ENCODE measurements at places on chromosomes 11 and 22. TPM values are rescaled to one million over a fixed set of nuclear protein-coding genes. Genes with fewer than 3 reads are reported as not detected.
A peak's percentile ranks its signal among the peaks of the same experiment; 100 is the strongest.

The MMP10 gene
- not detected for total RNA-seq

The CST6 gene
- not detected for total RNA-seq

The SLC37A2 gene
- total RNA-seq = 1.3 TPM

The BLID gene
- total RNA-seq = 8.0 TPM

The NAALAD2 gene
- 7.2 TPM for total RNA-seq

The SYT13 gene
- 0.30 TPM for total RNA-seq

The TMEM45B gene
- not detected for total RNA-seq

The SC5D gene
- 25.7 TPM for total RNA-seq

DNA sequence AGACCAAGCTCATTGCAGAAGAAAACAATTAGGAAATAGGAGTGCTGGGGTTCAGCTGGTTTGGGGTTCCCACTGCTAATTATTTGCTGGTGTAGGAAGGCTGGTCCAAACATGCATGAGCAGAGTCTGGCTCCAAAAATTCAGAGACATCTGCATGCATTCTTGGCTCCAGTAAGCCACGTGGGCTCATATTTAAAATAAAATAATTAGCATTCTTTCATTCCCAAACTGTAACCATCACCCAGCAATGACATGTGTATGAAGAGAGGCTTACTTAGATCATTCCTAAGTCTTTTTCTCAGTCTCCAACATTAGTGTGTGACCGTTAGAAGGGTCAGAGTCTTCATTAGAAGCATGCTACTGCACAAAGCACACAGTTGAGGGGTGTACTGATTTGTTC, 58.4 kb downstream of the EFCAB6 start:
- no peaks in the 10 kb centered on the region for H3K4me1 ChIP-seq
- H3K27me3 ChIP-seq = no peaks in the 10 kb centered on the region
- H3K27ac ChIP-seq = no peak overlapping the region
- no peaks in the 10 kb centered on the region for H3K36me3 ChIP-seq
- no peak for DNase-seq
- H3K4me3 ChIP-seq = no peak overlapping the region

DNA sequence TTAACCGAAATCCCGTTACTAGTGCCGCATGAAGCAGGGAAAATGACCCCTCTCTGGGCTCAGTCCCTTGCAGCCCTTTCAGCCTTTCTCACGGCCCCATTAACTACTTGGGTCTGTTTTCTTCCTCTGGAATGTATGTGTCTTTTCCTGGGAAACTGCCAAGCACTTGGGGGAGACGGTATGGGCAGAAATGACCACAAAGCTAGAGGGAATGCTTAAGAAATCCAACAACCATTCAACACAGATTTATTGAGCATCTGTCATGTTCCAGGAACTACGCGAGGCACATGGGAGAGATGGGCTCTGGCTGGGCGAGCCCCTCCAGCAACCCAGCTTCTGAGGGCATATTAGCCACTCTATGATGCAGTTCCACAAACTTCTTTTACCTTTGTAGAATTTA, 462.6 kb downstream of the BUD13 start:
- H3K4me3 ChIP-seq = no peak overlapping the region
- peaks cover 9% of the 10 kb centered on the region for H3K4me1 ChIP-seq
- no peak for DNase-seq
- H3K27ac ChIP-seq = no peak overlapping the region
- H3K27me3 ChIP-seq = no peaks in the 10 kb centered on the region
- no peaks in the 10 kb centered on the region for H3K36me3 ChIP-seq

DNA sequence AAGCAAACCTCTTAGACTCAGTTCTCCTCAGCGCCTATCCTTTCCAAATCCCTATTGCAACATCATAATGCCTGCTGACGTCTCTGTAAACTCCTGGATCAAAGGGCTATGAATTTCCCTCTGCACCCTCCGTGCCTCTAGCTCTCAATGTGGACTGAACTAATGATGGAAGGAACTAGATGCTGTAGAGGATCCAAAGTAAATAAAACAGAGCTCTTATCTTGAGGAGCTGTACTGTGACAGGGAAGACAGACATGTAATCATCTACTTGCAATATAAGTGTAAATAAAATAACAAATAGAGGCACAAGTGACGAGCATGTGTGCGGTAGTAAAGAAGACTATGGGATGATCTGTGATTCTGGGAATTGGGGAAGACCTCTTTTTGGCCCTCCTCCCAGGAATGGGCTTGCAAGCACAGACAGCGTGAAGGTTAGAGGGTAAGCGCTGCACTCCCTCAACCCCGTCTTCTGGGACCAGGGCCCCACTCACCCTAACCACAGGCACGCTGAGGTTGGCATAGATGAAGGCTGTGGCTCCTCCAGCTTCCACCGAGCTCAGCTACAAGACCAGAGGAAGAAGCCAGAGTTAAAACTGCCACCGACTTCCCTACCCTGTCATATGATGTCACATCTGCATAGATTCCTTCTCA, 42.2 kb downstream of the P4HA3 start:
- H3K27me3 ChIP-seq = no peaks in the 10 kb centered on the region
- H3K27ac ChIP-seq = no peak overlapping the region
- H3K36me3 ChIP-seq = no peaks in the 10 kb centered on the region
- no peak for DNase-seq
- H3K4me1 ChIP-seq = no peaks in the 10 kb centered on the region

DNA sequence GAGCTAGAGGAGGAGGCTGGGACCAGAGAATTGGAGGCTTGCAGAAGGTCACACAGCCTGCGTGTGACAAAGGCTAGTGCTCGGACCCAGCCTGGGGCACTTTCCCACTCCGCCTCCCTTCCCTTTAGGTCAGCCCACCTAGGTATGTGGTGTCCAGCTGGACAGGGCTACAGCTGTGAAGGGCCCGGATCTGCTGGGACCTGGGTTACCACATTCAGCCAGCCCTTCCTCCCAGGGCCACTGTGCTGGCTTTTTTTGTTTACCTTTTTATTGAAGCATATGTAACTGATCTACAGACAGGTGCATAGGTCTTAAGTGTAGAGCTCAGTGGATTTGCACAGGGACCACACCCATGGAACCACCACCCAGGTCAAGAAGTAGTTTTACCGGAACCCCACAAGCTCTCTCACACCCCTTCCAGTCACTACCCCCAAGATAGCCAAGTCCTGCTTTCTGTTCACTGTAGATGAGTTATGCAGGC, 8.7 kb downstream of the CAPN5 start:
- H3K4me1 ChIP-seq = peaks cover 27% of the 10 kb centered on the region
- H3K36me3 ChIP-seq = no peaks in the 10 kb centered on the region

GRCh38 chr11:57325735-57326048, 940 bp upstream of the TNKS1BP1 start:
- H3K4me1 ChIP-seq = peaks cover 21% of the 10 kb centered on the region
- no peaks in the 10 kb centered on the region for H3K27me3 ChIP-seq
- peak overlapping the region; percentile 63 for H3K4me3 ChIP-seq
- peak; percentile 71 for DNase-seq
- H3K27ac ChIP-seq = peak overlapping the region; percentile 98
- H3K36me3 ChIP-seq = no peaks in the 10 kb centered on the region

GRCh38 chr11:35387111-35387982, 32.0 kb downstream of the SLC1A2 start:
- H3K27ac ChIP-seq = no peak overlapping the region
- no peak overlapping the region for H3K4me3 ChIP-seq

- H3K36me3 ChIP-seq = no peaks in the 10 kb centered on the region
- H3K27me3 ChIP-seq = no peaks in the 10 kb centered on the region
- H3K4me1 ChIP-seq = peaks cover 3% of the 10 kb centered on the region
- peak; percentile 38 for DNase-seq
These were observed 201.0 kb upstream of the NAV2 start for GRCh38 chr11:19511413-19512183.

DNA sequence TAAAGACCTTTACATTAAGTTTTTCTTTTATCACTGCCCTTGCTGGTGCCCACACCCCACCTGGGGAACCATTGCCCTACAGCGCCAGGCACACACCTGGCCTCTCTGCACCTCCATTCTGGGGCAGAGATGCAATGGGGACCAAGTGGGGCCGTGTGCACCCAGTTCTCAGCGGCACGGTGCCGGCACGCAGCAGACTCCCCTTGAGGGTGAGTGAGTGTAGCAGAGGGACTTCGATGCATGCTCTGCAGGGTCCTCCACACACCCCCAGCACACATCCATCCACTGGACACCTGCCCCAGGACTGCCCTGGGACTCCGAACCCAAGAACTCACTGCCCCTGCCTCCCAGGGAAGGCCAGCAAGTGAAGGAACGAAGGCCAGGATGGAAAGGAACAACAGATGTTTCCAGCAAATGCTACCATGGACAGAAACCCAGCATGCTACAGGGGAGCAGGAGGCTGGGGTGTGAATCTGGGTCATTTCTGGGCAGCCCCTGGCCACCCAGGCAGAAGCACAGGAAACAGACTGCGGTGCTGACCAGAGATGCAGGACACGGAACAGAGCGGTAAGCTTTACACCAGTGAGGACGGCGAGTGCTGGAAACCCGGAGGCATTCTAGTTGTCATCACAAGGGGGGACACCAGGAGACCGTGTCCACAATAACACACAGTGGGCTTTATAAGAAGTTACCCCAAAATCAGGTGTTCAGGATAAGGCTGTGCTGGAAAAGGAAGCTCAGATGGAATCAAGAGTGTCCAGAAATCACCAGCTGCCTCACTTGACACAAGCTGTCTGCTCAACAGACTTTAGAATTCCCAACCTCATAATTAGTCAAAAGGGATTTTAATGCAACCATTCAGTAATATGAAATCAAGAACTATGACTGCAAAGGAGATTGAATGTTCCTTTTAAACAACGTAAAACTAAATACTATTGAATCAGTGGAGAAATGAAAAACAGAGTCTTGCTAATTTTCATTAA, 32.7 kb upstream of the MOB2 start:
- DNase-seq = no peak
- H3K36me3 ChIP-seq = no peaks in the 10 kb centered on the region
- peaks cover 17% of the 10 kb centered on the region for H3K4me1 ChIP-seq
- no peaks in the 10 kb centered on the region for H3K27me3 ChIP-seq
